ENCODE measurements at places on chromosomes 11 and 22.

GRCh38 chr11:33615751-33616150, 84.9 kb downstream of the C11orf91 start:
- no peak for DNase-seq

DNA sequence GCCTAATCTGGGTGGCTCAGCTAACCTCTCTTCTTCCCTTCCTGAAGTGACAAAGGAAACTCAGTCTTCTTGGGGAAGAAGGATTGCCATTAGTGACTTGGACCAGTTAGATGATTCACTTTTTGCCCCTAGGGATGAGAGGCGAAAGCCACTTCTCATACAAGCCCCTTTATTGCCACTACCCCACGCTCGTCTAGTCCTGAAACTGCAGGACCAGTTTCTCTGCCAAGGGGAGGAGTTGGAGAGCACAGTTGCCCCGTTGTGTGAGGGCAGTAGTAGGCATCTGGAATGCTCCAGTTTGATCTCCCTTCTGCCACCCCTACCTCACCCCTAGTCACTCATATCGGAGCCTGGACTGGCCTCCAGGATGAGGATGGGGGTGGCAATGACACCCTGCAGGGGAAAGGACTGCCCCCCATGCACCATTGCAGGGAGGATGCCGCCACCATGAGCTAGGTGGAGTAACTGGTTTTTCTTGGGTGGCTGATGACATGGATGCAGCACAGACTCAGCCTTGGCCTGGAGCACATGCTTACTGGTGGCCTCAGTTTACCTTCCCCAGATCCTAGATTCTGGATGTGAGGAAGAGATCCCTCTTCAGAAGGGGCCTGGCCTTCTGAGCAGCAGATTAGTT, 14.2 kb upstream of the UVRAG start:
- DNase-seq: no peak

- peak; percentile 77 for DNase-seq
Observed at GRCh38 chr11:73295241-73295995, 12.7 kb upstream of the ARHGEF17 start.

DNA sequence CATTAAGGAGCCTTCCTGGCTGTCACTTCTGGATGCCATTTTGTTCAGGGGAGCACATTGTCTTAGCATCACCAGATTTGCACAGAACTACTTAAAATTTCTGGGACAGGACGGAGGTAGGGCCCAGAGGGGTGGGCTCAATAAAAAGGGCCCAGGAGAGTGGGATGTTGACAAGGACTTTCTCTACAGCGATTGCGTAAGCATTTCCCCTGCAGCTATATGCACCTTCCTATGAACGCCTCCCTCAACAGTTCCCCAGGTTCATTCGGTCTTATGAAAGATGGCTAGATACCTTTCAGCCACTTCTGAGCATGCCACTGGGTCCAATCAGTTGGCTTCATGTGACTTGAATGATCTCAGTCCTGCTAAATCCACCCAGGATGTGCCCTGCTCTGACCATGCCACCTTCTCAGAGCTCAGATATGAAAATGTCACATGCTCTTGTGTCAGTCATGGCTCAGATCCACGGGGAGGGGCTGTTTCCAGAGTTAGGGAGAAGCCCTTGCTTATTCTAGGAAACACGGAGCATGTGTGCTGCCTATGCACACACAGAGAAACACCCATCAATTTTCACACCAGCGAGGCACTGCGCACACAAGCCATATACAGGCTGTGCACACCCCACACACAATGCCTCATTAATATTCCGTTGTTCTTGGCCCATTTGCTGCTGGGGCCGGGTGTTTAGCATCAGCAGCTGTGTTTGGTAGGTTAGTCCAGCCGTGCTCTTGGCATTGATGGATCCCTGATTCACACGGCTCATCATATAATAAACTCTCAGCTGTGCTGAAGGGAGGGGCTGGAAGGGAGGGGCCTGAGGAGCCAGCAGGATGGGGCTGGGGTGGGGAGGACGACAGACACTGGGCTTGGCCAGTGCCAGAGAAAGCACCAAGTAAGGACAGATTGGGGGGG, 52.5 kb upstream of the NNMT start:
- DNase-seq: no peak

DNA sequence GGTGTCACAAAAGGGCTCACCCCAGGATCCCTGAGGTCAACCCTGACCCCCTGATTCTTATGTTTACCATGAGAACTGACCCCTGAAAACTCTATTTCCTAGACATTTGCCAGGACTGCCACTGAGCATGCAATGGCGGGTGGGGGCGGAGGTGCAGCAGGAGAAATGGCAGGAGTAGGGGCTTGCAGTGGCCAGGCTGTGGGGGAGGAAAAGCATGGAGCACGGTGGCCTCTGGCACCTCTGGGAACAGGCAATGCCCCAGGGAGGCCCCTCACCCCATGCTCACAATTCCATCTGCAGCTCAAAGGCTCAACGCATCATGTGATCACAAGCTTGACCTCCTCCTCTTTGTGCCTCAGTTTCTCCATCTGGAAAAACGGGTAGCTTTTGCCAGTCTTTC, 46.5 kb upstream of the FGF3 start:
- DNase-seq: no peak

DNA sequence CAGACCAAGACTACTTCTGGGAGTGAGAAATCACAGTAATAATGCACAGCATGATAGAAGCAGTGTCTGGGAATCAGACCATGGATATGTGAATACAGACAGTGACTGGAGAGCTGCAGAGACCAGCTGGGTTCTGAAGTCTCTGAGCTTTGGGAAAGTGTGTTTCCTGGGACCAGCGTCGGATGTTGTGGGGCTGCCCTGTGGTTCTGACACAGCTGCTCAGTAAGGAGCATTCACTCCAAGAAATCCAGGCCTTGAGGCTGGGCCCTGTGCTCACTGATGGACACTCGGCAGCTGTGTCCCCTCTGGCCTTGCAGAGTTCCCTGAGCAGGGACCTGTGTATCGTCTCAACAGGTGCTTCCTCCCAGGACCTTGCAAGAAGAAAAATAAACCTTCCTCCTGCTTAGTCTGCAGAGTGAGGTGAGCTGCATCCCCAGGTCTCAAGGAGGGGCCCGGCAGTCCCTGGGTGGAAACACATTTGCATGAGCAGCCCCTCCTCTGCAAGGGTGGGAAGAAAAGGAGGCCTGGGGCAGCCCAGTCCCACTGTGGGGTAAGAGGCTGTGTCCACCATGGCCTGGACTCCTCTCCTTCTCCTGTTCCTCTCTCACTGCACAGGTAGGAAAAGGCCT, 107.9 kb downstream of the VPREB1 start:
- DNase-seq: no peak

Measured in CD4-positive, alpha-beta T cell treated with Interleukin-15 for 4 hours (primary cell).